ENCODE measurements at places on chromosomes 12 and 14. TPM values are rescaled to one million over a fixed set of nuclear protein-coding genes. Genes with fewer than 3 reads are reported as not detected.

TAS2R7 gene
- 0.69 TPM for total RNA-seq

GNB3 gene
- 3.2 TPM for total RNA-seq

CIDEB gene
- total RNA-seq, result 2.8 TPM

LHX5 gene
- total RNA-seq, result 4.8 TPM

IFI27L1 gene
- total RNA-seq, result 15.7 TPM

P2RX2 gene
- total RNA-seq, result not detected

EXOC3L4 gene
- total RNA-seq, result 0.46 TPM

Data from diencephalon (tissue), 1 donor.